Amygdala (tissue), 56 donors: ENCODE measurements at places on chromosomes 3 and 15.

GRCh38 chr3:80983753-80984152 is 777.7 kb downstream of the GBE1 start:
- DNase-seq, result no peak

- DNase-seq, result no peak
Observed at GRCh38 chr3:34159613-34160420, 361.4 kb downstream of the PDCD6IP start.

DNA sequence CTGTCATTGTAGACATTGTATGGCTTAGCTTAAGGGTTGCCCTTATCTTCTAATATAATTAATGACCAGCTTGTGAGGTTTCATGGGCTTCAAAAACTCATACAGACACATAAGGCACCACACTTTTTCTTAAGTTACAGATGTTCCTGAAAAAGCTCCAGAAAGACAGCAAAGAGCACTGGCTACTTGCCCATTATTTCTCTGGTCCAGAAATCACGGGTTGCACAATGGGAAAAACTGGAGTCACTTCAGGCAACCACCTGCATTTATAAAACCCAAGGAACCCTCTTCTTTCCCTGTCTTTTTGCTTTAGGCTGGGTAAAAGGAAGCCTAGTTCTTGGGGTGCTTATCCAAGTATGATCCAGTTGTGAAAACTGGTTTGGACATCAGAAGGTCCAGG is 2.3 kb upstream of the COL6A6 start:
- DNase-seq, result no peak

- DNase-seq, result no peak
Observed at GRCh38 chr3:144431134-144431533, 459.5 kb downstream of the DIPK2A start.

- DNase-seq, result no peak
Observed at GRCh38 chr15:42611532-42611931, 36.1 kb downstream of the STARD9 start.

DNA sequence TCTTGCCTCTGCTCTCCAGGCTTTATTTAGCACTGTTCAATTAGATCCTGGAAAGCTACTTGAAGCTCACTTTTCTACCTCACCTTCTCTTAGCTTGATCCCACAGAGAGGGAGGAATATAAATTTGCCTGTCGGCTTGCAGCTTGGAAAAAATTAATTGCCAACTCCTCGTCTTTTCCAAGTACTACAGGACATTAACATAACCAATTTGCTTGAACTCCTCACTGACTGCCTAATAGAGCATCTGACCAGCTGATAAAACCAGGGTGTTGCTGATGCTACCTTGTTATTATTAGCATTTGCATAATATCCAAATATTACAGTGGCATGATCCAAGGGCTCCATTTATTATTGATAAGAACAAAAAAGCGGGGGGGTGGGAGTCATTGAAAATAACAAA is 561.8 kb downstream of the MCTP2 start:
- no peak for DNase-seq

DNA sequence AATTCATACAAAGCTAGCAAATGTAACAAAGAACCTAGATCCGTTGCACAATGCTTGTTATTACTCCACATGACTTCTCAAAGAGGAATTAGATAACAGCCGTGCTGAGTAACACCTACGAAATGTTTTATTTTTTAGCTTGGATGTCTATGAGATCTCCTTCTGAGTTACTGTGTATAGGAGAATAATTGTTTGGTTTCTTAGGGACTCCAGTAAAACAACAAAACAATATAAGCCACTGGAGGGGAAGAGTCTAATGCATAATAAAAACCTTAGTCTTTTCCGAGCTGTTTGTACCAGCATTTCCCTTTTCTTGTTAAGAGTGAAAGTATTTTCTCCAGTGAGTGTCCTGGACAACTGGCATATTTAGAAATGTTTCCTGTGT is 15.6 kb downstream of the SNAP23 start:
- DNase-seq, result no peak

- DNase-seq, result no peak
Observed at GRCh38 chr3:174862101-174862500, 3.0 kb downstream of the NAALADL2 start.

DNA sequence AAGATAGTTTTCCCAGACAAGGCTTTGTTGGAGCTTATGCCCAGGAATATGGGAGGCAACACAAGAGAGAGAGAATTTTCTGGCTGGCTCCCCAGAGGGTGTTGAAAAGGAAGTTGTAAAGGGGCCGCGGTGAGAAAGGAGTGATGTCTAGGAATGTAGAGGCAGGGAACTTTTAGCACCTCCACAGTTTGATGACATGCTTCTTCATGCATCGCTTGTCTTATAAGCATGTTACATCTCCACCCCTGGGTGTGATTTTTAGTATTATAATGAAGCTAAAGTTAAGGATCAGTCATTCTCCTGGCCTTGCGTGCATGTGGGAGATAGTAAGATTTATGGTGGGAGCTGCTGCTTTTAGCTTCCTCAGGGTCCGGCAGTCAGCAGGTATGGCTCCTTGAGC is 32.8 kb upstream of the TF start:
- DNase-seq, result no peak

DNA sequence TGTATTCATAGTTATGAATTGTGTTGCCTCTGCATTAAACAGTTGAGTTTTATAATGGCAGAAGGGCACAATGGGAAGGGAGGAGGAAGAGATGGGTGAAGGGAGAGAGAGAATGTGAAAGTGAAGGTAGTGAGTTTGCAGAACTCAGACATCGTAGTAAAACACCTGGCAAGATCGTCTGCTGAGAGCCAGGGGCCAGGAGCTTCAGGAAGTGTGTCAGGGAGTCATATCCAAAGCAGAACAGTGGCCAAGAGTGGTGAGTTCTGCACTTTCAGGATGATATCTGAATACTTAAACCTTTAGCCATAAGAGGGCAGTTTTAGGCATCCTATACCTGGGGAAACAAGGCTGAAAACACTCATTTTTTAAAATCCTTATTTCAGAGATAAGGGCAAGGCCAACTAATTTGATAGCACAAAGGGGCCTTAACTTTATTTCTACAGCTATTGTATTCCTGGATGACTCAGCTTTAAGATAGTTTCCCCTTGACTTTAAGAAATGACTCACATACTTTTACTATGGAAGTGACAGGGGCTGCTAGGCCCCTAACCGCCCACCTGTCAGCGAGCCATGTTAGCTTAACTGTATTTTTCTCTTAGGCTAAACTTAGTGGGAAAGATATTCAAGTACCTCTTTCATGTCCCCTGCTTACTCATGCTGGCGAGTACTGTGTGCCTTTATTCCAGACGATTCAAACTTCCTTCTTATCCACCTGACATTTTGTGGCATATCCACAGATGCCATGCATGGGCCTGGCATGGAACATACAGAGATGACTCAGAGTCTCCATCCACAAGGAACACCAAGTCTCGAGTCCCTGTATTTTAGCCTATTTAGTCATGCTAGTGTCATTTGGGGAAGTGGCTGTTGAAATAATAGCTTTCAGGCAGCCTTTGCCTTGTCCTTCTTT is 53.9 kb downstream of the RLBP1 start:
- no peak for DNase-seq

GRCh38 chr3:45008117-45008516 is 18.0 kb upstream of the CLEC3B start:
- no peak for DNase-seq

DNA sequence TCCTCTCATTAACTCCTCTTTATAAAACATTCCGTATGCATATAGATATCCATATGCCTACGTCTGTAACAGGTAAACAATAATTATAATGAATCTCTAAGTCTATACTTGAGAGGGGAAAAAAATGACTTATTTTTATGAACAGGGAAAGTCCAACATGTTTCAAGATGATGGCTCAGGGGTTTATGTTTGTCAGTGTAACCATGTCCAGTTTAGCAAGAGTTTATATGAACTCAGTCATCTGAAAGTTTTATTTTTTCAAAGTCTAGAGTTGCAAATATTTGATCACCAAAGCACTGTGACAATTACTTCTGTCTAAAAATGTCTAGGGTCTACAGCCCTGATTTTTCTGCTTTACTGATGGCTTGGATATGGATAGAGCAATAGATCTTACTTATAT is 559.4 kb upstream of the KCNMB2 start:
- no peak for DNase-seq
